ENCODE measurements at places on chromosomes 5 and 9. TPM values are rescaled to one million over a fixed set of nuclear protein-coding genes. Genes with fewer than 3 reads are reported as not detected.

The HAND1 gene
- total RNA-seq: not detected

The RICTOR gene
- total RNA-seq: 17.2 TPM

The GPR21 gene
- total RNA-seq: 0.65 TPM

The MPDZ gene
- 29.2 TPM for total RNA-seq

The NRARP gene
- total RNA-seq: 0.32 TPM

The TMEM252 gene
- not detected for total RNA-seq

The FBXL7 gene
- total RNA-seq: 8.7 TPM

The LCN15 gene
- total RNA-seq: not detected

The MYOT gene
- total RNA-seq: not detected

The BARHL1 gene
- not detected for total RNA-seq

The CA9 gene
- total RNA-seq: 3.4 TPM

The SLC36A3 gene
- total RNA-seq: not detected

The LPAR1 gene
- total RNA-seq: 90.8 TPM

The PLPP7 gene
- 0.13 TPM for total RNA-seq

The NHP2 gene
- total RNA-seq: 203 TPM

The N4BP3 gene
- 0.32 TPM for total RNA-seq

The FSD1L gene
- 2.7 TPM for total RNA-seq

The C5orf15 gene
- total RNA-seq: 128 TPM

The PDZD2 gene
- not detected for total RNA-seq

The RNF224 gene
- total RNA-seq: not detected

The GRM6 gene
- total RNA-seq: not detected

The PELO gene
- total RNA-seq: 20.4 TPM

The SLC23A1 gene
- total RNA-seq: not detected

The FUT7 gene
- total RNA-seq: not detected

The WDR38 gene
- total RNA-seq: not detected

The GDA gene
- not detected for total RNA-seq

The TSSK1B gene
- total RNA-seq: not detected

The SCGB3A2 gene
- not detected for total RNA-seq

The PDE6A gene
- not detected for total RNA-seq

The FOXD4L5 gene
- total RNA-seq: not detected

The PRRT1B gene
- total RNA-seq: not detected

The FST gene
- total RNA-seq: 87.0 TPM

The DOCK8 gene
- not detected for total RNA-seq

The CCNH gene
- 69.7 TPM for total RNA-seq

The PNPLA7 gene
- 0.89 TPM for total RNA-seq

The LMX1B gene
- total RNA-seq: not detected

The SPTAN1 gene
- total RNA-seq: 275 TPM

The PRSS3 gene
- total RNA-seq: 30.7 TPM

The IFNA21 gene
- not detected for total RNA-seq

The RC3H2 gene
- 26.8 TPM for total RNA-seq

The ACOT12 gene
- not detected for total RNA-seq

The IL5 gene
- total RNA-seq: not detected

The IL4 gene
- total RNA-seq: not detected

The TNFSF15 gene
- total RNA-seq: not detected

The SNAPC3 gene
- total RNA-seq: 44.3 TPM

The C9orf153 gene
- total RNA-seq: not detected

The HTR1A gene
- not detected for total RNA-seq

The CTSL gene
- 402 TPM for total RNA-seq

The ANKRD33B gene
- total RNA-seq: 1.5 TPM

The PCDHGA9 gene
- 2.6 TPM for total RNA-seq

The HACD4 gene
- 7.5 TPM for total RNA-seq

The SLC34A1 gene
- not detected for total RNA-seq

The DDX4 gene
- total RNA-seq: not detected

The DBH gene
- total RNA-seq: not detected

The RGS7BP gene
- 0.11 TPM for total RNA-seq
